ENCODE measurements at places on chromosomes 16 and 17.

GRCh38 chr17:45286286-45286685 lies 24.4 kb upstream of the SPATA32 start:
- no peak for DNase-seq

DNA sequence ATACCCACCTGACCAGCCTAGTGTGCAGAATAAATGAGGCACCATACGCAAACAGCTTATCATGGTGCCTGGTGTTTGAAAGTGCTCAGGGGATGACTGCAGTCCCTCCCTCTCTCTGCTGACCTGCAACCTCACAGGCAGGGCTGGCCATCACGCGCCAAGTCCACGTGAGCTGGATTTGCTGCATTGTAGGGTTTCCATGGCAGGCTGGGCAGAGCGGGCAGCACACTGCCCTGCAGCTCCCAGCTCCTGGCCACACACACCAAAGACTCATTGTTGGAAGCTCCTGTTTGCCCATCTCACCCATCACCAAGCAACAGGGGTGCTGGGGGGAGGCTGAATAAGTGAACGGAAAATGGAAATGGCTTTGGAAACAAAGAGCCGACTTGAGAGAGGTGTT lies 81.8 kb downstream of the IRX3 start:
- no peak for DNase-seq

DNA sequence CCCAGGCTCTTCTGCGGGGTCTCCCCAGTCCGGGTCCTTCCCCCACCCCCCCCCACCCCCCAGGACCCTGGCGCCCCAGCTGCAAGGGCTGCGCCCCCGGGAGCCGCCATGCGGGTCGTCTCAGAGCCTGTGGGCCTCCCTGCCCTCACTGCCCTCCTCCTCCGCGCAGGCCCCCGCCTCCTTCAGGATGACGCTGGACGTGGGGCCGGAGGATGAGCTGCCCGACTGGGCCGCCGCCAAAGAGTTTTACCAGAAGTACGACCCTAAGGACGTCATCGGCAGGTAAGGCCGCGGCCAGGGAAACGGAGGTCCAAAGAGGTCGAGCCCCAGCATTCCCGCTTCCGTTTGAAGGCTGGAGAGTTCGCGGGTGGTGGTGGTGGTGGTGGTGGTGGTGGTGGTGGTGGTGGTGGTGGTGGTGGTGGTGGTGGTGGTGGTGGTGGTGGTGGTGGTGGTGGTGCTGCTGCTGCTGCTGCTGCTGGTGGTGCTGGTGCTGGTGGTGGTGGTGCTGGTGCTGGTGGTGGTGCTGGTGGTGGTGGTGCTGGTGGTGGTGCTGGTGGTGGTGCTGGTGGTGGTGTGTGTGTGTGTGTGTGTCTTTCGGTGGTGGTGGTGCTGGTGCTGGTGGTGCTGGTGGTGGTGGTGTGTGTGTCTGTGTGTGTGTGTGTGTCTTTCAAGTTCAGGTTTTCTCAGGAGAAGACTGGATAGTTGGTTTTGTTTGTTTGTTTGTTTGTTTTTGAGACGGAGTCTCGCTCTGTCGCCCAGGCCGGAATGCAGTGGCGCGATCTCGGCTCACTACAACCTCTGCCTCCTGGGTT lies 615 bp downstream of the PHKG2 start:
- no peak for DNase-seq

DNA sequence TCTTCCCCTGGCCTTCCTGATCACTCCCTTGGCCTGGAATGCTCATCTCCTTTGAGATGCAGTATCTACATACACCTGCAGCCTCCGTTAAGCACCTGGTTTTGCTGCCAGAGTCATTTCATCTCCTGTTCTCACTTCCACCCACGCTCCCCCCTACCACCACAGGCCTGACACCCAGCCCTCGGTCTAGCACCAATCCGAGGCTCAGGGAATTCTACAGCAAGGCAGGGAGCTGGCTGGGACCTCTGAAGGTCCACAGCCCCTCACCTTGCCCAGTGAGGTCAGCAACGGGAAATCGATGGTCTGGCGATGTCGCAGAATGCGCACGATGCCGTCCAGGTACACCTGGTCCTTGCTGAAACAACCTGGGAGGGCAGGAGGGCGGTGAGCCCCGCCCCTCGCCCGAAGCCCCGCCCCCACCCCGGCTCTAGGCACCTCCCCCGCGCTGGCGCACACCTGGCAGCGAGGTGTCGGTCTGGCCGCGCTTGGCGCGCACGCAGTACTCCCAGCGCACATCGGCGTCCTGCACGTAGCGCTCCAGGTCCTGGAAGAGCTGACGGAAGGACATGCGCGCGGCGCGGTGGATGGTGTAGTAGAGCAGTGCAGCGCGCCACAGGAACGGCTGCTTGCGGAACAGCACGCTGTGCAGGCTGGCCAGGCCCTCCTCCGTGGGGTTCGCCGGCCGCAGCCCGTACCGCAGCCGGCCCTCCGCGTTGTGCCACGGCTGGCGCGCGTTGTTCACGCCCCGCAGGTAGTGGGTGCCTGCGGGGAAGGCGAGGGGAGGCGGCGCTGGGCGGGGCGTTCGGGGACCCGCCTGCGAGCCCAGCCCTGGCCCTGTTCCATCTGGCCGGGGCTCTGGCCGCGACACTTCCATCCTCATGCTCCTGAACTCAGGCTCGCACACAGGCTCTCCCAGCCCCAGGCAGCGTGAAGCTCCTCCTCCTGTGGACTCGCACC lies 5.7 kb downstream of the MATCAP1 start:
- DNase-seq, result no peak

DNA sequence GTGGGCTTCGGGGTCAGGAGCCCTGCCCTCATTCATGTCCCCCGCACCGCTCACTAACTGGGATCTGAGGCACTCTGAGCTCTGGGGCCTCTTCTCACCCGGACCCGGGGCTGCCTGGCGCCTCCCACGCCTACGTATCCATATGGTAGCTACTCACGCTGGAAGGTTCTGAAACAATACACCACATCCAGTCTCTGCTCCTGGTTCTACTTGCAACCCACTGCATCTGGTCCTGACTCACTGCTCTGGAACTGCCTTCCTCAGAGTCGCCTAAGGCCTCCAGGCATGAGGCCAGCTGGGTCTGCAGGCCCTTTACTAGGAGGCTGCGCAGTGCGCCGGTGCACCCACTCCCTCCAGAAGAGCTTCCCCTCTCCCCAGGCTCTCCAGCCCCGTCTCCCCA lies 18.1 kb downstream of the USP36 start:
- DNase-seq, result no peak

- no peak for DNase-seq
Observed at GRCh38 chr17:81694810-81695209, 8.4 kb upstream of the MRPL12 start.

DNA sequence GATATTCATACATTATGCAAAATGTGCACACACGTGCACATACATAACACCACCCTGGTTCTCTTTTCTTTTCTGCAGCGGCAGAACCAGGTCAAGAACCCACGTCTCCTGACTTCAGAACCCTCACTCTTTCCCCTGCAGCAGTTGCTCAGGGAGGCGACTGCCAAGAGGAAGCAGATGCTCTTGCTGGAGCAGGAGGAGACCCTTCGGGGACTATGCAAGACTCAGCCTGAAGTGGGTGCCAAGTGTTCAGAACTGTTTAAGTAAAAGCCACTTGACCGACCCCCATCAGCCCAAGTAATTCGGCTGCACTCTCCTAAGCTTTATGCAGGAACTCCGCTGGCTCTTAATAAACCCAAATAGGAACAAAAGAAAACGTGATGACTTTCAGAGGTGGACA lies 193.8 kb downstream of the SLC39A11 start:
- DNase-seq, result no peak

DNA sequence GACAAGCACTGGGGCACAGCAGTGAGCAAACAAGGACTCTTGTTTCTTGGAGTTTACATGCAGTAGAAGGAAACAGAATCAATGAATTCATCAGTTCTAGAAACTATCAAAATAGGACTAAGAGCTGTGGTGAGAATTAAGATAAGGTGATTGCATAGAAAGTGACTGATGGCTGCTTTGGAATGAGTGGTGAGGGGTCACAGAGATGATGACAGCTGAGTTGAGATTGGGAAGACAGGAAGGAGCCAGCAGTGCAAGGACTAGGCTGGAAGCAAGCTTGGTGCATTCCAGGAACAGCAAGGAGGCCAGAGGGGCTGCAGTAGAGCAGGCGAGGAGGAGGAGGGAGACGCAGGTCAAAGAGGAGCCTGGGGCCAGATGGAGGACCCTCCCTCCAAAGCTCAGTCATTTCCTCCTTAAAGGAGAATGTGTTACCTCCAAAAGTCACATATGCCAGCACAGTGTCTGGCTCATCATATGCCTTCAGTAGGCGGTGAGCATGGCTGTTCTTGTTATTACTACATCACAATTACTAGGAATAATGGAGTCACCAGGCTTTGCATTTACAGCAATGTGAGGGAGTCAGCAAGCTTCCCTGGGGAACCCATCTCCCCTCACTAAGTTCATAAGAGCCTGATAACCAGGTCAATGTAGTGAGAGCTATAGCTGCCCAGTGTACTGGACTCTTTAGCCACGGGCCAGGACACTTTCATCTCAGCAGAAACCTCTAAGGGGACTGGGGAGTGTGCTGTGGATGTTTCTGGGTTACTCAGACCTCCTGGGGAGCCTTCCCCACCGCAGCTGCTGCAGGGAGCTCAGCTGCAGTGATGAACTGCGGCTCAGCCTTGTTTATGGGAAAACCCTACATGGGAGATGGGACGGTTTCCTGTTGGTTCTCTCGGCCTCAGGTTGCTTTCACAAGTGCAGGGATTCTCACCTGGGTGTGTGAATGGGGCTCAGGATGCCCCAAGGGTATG lies 157.2 kb downstream of the SEC14L1 start:
- no peak for DNase-seq

GRCh38 chr17:17978481-17979424 lies 6.1 kb downstream of the DRC3 start:
- DNase-seq, result no peak

DNA sequence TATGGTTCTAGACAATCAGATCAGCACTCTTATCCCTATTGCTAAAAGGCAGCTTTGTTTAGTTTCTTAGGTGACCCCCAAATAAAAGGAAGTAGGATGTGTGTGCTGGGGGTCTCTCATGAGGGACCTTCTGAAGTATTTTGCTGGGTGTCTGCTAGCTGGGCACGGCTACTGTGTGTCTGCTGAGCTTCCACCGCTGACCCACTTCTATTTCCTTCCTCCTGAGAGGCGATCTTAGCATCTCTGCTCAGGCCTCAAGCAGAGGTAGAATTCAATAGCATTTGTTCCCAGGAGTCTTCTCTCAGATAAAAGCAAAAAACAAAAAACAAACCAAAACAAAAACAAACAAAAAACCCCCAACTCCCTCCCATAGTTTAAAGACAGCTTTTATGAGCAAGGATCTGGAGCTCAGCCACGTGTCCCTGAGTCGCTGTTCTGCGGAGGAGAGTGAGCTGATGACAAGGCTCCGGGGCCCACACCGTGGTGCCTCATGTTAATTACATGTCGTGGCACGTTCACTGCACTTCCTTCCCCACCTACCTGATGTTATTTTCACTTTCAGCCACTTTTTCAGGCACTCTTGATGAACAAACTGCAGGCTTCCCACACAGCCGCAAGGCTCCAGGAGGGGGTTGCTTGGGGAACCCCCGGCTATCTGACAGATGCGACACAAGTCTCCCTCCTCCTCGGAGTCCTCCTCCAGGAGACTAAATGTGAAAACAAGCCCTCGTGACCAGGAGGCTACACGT lies 83.5 kb downstream of the MARCHF10 start:
- DNase-seq, result no peak

- no peak for DNase-seq
Observed at GRCh38 chr17:55233840-55234239, 30.9 kb upstream of the HLF start.

- DNase-seq, result no peak
Observed at GRCh38 chr17:55351226-55351625, 70.4 kb downstream of the MMD start.

DNA sequence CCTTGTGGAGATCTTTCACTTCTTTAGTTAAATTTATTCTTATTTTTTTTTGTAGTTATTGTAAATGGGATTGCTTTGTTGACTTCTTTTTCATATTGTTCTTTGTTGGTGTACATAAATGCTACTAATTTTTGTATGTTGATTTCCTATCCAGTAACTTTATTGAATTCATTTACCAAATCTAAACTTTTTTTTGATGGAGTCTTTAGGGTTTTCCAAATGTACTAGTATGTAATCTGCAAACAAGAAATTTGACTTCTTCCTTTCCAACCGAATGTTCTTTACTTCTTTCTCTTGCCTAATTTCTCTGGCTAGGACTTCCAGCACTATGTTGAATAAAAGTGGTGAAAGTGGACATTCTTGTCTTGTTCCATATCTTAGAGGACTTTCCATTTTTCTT lies 41.8 kb upstream of the NACA2 start:
- no peak for DNase-seq

DNA sequence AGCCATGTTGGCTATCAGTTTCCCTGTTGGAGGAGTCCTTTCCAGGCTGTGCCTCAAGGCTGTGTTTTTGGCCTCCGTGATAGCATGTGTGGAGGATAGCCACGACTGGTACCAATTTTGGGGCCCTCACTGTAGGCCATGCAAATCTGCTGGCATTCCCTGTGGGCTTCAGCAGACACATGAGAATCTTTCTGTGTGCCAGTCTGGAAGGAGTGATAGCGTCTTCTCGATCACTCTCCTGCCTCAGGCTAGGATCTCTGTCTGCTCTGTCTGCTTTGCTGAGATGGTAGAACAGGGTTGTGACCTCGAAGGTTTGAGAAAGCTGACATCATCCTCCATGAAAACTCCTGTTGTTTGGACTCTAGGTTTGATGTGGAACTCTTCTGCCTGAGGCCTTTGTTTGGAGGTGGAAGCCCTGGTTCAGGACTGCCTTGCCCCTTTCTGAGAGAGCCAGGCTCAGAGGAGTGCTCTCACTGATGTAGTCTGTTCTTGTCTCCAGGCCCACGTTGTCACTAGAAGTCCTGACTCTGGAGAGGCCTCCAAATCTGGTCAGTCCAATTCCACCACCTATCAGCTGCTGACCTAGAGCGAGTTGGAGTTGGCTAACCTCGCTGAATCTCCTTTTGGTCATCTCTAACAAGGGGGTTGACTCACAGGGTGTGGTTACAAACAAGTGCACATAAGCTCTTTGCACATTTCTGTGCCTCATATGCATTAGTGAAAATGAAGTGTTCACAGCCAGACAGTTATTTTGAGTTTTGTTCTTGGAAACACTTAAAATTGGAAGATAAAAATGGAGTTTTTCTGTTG lies 12.1 kb upstream of the EDC4 start:
- DNase-seq, result no peak

DNA sequence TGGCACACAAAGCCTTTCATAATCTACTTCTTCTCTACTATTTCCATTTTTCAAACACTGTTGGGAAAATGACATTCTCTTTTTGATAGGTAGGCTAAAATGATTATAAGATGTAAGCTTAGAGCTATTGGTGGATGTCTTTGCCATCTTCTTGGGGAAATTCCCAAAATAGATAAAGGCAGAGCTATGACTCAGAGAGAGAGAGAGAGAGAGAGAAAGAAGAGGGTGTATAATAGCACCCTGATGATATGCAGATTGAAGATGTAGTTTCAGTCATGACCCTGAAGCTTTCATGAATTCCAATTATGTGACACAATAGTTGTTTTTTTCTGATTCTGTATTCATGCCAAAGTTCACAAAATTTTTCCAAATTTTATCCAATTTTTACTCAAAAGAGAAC lies 529.1 kb downstream of the HS3ST4 start:
- no peak for DNase-seq

DNA sequence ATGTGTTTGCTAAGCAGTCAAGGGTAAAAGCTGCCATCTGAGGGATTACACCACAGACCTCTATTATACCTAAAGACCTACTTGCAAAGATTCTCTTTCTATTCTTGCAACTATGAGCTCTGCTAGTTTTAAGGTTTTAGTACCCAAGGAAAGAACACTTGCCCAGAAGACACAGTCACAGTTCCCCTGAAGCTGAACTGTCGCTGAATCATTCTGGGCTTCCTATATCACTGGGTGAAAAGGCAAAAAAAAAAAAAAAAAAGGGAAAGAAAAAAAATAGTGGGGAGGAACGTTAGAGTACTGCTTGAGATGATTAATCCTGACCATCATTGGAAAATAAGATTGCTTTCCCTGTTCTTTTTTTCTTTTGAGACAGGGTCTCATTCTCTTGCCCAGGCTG lies 37.9 kb downstream of the LYRM1 start:
- DNase-seq, result no peak

Data from NCI-H1436 treated with DMSO at 0.1 percent for 48 hours (cell line).